ENCODE measurements at places on chromosomes 5 and 9. TPM values are rescaled to one million over a fixed set of nuclear protein-coding genes. Genes with fewer than 3 reads are reported as not detected.

ECM2 gene
- total RNA-seq = 5.8 TPM

SNX30 gene
- 9.4 TPM for total RNA-seq

ANKRD33B gene
- total RNA-seq = 4.4 TPM

PCDHA10 gene
- not detected for total RNA-seq

PHF24 gene
- total RNA-seq = not detected

PPP3R2 gene
- total RNA-seq = not detected

SEMA6A gene
- total RNA-seq = 8.9 TPM

MARVELD2 gene
- total RNA-seq = 0.32 TPM

IARS1 gene
- total RNA-seq = 171 TPM

FBP2 gene
- not detected for total RNA-seq

CCNO gene
- 0.97 TPM for total RNA-seq

RORB gene
- not detected for total RNA-seq

LHX2 gene
- under 0.01 TPM for total RNA-seq

PTTG1 gene
- total RNA-seq = 54.4 TPM

NAIP gene
- 0.81 TPM for total RNA-seq

ZMAT2 gene
- 23.8 TPM for total RNA-seq

KLF9 gene
- total RNA-seq = 44.4 TPM

AQP7 gene
- total RNA-seq = not detected

TAF11L13 gene
- not detected for total RNA-seq

SLC9A3 gene
- 2.4 TPM for total RNA-seq
